ENCODE measurements at places on chromosomes 5 and 9. TPM values are rescaled to one million over a fixed set of nuclear protein-coding genes. Genes with fewer than 3 reads are reported as not detected.

GRCh38 chr9:38727497-38728001, 7.6 kb upstream of the FAM240B start:
- DNase-seq, result no peak

- no peak for DNase-seq
Measured at GRCh38 chr5:151041577-151042268, 21.3 kb downstream of the GPX3 start.

The SERINC5 gene
- 22.0 TPM for total RNA-seq

- DNase-seq, result no peak
Measured at GRCh38 chr9:16320338-16320902, 550.0 kb downstream of the BNC2 start.

DNA sequence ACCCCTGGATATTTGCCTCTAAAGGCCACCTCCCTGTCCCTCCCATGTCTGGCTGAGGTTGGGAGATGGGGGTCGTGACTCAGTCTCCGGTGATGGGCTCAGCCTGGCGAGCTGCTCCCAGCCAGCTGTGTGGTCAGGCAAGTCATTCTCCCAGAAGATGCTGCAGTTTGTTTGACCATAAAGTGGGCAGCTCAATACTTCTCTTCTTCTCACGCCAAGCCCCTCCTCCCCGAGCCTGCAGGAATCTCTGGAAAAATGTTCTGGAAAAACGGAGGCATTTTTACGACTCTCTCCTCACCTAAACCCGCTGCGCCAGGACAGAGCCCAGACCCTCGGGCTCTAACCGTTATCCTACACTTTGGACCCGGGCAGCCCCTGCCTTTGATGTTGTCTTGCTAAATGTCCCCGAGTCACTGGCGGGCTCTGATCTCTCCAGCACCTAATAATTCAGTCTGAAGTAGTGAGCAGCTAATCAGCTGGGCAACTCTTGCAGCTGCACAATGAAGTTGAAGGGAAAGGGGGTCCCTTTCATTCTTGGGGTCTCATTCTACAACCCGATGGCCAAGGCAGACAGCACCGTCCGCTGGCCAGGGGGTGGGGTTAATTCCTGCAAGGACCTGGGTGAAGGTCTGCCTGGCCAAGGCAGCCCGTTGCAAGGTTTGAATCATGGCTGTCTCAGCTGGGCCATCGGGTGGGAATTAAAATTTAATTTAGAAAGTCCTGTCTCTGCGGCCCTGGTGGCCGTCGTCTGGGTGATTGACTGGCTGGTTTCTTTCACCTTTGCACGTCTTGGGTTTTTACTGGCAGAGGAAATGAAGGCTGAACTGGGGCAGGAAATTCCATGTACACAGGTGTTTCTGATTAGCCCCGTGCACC, 12.3 kb downstream of the DCANP1 start:
- DNase-seq, result no peak

DNA sequence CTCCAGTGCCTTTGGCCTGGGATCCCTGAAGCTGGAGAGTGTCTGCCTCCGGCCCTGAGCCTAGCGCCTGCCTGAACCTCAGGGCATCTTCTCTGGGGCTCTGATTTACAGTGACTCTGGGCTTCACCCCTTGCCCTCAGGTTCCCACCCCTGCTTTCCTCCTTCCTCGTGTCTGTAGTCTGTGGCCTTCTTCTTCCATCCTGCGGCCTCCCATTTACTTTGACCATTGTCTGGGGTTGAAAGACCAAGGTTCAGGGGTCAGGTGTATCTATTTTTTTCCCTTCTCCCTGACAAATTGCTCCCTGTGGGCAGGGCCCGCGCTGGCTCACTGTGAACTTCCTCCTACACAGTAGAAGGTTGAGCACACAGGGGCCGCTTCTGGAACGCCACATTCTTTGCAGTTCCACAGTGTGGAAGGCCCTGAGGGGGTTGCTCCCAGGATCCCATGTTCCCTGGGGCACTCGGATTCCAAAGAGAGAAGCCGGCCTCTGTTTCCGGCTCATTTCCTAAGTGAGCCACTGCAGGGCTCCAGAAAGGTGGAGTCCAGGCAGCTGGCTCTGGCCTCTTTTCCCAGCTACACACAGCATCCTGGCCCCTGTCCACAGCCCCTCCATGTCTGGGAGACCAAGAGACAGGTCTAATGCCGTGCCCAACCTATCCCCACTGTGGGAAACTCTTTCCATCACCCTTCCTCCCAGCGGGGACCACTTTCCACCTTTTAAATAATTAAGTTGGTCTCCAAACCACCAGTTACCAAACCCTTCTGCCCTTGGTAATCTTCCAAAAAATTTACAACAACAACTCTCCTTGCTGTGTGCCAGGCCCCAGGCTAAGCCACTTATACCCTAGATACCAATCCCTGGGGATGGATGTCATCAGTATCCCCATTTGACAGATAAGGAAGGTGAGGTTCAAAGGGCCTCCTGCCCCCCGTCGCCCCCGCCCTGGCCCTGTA, 140.3 kb upstream of the IER5L start:
- no peak for DNase-seq

- DNase-seq, result no peak
Measured at GRCh38 chr9:33168941-33169544, 1.9 kb upstream of the B4GALT1 start.

Measured in activated naive CD8-positive, alpha-beta T cell treated with anti-CD3 and anti-CD28 coated beads for 36 hours (primary cell).